ENCODE measurements at places on chromosomes 2 and 18. TPM values are rescaled to one million over a fixed set of nuclear protein-coding genes. Genes with fewer than 3 reads are reported as not detected.

DNA sequence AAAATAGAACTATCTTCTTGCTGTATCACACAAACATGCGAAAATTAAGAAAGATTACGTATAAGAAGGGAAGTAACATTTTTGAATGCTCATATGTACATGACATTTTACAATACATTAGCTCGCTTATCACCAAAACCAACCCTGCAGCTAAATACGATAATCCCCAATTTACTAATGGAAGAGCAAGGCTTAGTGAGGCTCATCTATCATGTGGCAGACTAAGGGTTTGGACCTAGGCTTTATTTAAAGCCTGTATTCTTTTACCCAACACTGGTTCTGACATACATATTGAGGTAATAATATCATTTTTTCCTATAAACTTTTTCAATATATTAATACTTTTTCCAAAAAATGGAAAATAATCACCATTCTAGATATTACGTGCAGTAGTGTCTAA is 116.8 kb upstream of the TTC39C start:
- no peak for DNase-seq

GRCh38 chr2:75560022-75560767 is 544 bp downstream of the EVA1A start:
- no peak for DNase-seq

- DNase-seq = no peak
These were observed 247.1 kb downstream of the BCL11A start for GRCh38 chr2:60306267-60306861.

DNA sequence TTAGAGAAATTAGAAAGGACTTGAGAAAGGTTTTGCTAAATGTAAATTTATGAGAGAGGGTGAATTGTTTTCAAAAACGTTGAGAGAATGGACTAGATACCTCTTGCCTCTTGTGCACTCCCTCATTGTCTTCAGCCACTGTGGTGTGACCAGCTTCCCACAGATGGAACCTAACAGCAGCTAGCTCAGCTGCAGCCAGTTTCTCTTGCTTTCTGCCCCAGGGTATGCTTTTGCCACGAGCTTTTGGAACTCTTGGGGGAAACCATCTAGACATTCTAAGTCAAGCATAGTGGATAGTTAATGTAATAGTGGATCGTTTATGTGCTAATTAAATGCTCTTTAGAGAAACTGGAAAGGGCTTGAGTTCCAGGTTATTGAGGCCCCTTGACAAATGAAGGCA is 288.2 kb downstream of the CTNNA2 start:
- no peak for DNase-seq

DNA sequence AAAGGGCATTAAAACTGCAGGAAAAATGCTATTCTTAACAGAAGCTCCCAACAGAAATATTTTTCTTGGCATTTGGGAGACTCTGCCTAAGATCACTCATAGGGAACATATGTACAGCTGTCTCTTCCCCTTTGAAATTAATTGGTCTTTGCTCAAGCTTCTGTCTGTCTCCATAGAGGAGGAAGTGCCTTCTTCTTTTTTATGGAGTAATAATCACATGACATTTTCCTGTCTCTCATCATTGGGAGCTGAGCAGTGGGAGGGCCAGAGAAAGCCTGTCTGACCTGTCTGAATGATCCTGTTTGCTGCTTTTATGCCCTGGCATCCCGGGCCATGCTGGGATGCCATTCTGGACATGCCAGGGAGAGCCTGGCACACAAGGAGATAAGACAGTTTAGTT is 145.6 kb downstream of the AQP4 start:
- no peak for DNase-seq

DNA sequence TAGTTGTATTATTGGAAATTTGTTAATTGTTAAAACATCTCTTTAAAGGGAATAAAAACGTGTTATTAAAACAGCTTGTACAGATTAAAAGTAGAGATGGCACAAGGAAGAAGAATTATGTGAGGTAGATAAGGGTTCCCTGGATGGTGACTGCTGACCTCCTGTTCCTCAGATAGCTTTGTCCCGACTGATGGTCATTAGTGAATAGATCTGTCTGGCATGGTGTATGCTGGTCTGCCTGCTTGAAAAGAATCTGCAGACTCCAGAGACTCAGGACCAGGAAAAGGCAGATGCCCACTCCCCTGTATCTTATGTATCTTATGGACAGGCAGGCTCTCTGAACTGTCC is 5.6 kb upstream of the FARP2 start:
- no peak for DNase-seq

GRCh38 chr2:69466728-69467127 is 29.5 kb upstream of the NFU1 start:
- no peak for DNase-seq

- no peak for DNase-seq
These were observed 7.1 kb upstream of the CERS6 start for GRCh38 chr2:168448980-168449379.

- no peak for DNase-seq
These were observed 663.3 kb upstream of the ACVR2A start for GRCh38 chr2:147181351-147182029.

DNA sequence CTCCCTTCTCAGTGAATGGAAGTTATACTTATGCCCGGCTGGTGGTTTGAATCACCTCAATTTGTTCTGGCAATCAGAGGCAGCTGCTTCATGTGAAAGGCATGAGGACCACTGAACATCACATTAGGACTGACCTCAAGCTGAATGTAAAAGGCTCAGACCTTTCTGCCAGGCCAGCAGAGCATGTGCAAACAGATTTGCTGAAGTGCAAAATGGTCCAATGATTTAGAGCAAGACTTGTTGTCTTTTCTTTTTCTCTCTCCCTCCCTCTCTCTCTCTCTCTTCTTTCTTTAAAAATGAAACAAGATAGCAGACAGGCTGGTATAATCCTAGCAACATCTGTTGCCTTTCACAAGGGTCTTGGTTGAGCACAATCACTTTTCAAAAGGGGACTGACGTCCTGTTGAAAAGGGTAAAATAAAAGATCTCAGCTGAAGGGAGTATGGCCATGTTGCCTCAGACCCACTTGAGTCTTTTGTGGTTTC is 13.3 kb upstream of the CDH7 start:
- DNase-seq = no peak

GRCh38 chr2:212893216-212893615 is 258.2 kb downstream of the IKZF2 start:
- DNase-seq = no peak

- DNase-seq = no peak
These were observed 78.6 kb upstream of the FN1 start for GRCh38 chr2:215514516-215514915.

- no peak for DNase-seq
These were observed 96.9 kb downstream of the COPS8 start for GRCh38 chr2:237182422-237183123.

- no peak for DNase-seq
These were observed 25.1 kb downstream of the MEIS1 start for GRCh38 chr2:66460031-66460430.

DNA sequence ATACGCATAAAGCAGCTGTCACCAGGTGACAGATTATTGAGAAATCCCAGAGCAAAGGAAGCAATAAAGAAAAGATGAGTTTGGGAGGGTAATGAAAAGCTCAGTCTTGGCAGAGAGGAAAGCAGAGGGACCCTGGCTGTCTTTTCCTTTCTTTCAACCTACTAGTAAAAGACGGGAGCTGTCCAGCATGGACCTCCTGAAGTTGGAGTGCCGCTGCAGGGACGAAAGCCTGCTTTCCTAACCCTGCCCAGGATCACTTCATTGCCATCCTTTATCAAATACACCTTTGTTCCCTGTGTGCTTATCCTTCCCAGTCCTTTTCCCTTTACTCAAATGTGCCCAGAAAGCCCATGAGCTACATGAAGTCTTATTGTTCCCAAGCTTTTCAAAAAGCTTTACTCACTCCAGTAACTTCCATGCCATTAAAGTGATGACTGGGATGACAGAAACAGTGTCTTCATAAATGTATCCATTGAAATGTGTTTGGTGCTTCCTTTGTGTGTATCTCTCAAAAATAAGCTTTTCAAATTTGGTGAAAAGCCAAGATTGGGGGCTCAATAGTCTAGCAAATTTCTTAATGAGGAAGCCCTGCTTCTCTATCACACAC is 3.7 kb upstream of the SPR start:
- peak; percentile 77 for DNase-seq

GRCh38 chr2:217360781-217361482 is 501.1 kb upstream of the TNP1 start:
- no peak for DNase-seq

GRCh38 chr18:11512096-11513025 is 97.0 kb upstream of the SLC35G4 start:
- no peak for DNase-seq

GRCh38 chr2:72134997-72135800 is 12.5 kb downstream of the CYP26B1 start:
- no peak for DNase-seq

GRCh38 chr2:24613154-24613814 is 122.2 kb downstream of the NCOA1 start:
- no peak for DNase-seq

DNA sequence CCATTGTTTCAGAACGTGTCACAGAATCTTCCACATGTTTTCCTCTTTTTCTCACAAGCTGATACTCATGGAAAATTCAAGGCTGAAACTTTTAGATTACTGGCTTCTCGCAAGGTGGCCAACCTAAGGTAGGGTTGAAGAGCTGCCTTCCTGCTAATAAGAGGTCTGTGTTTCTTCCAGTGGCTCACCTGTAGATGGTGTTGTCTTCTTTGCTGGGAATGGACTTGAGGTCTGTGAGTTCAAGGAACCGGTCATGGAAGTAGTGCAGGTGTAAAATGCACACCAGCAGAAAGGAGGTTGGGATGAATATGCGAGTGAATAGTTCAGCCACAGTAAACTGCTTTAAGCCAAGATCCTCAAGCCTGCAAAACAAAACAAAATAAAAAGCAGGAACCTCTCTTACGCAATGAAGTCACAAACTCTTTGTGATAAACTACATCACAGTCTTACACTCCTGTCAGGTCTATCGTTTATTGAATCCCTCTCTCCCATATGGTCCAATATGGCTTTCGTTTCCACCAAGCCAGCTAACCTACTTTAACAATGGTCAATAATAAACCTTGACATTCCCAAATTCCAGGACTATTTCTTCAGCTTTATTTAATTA is 258.9 kb downstream of the NAPG start:
- no peak for DNase-seq

DNER gene
- not detected for total RNA-seq

EVX2 gene
- 0.09 TPM for total RNA-seq

FAM124B gene
- not detected for total RNA-seq

SRD5A2 gene
- not detected for total RNA-seq

MC4R gene
- not detected for total RNA-seq

ACKR3 gene
- total RNA-seq = 78.7 TPM

PLEKHH2 gene
- 12.0 TPM for total RNA-seq

GTF2A1L gene
- not detected for total RNA-seq

SFT2D3 gene
- total RNA-seq = 12.1 TPM

LTBP1 gene
- total RNA-seq = 80.2 TPM

GLI2 gene
- 67.0 TPM for total RNA-seq
